Right hindlimb (tissue), 1 donor: ENCODE measurements at places on chromosomes 4 and X.

DNA sequence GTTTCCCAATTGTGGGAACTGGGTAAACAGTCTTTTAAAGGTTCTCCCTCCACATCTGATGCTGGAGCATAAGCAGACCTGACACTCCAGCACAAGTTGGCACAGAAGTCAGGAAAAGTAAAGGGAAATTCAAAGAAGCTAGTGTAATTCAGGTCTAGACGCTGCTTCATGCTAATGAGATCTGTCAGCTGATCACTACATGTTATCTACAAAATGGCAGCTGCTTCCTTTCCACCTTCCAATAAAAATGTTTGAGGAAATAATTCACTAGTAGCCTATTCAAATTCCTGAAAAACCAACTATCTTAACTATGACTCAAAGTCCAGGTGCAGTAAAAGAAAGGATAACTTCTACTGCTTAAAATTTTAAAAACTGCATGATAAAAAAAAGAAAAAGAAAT lies 29.3 kb downstream of the DCAF8L2 start:
- DNase-seq, result no peak

- peak; percentile 12 for DNase-seq
Observed at GRCh38 chrX:37603938-37604409, 32.5 kb downstream of the LANCL3 start.

- no peak for DNase-seq
Observed at GRCh38 chr4:184693056-184693455, 40.8 kb downstream of the CENPU start.

- DNase-seq, result no peak
Observed at GRCh38 chr4:140037353-140038030, 116.5 kb downstream of the MAML3 start.

DNA sequence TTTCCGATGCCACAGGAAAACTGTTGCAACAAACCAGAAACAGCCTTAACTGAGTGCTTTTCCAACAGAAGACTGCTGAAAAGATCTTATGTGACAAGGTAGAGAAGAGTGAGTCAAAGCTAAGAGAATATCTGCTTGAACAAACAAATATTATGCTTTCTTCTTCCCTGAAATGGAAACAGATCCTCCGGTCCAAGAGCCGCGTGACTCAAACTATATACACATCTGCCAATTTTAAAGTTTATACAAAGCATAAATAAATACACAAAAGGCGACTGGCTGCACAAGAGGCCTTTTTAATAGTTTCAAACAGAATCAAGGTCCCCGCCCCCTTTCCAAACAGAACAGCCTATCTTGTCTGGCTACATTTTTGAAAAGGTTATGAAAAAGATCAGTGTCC lies 329.7 kb upstream of the F9 start:
- DNase-seq, result no peak

DNA sequence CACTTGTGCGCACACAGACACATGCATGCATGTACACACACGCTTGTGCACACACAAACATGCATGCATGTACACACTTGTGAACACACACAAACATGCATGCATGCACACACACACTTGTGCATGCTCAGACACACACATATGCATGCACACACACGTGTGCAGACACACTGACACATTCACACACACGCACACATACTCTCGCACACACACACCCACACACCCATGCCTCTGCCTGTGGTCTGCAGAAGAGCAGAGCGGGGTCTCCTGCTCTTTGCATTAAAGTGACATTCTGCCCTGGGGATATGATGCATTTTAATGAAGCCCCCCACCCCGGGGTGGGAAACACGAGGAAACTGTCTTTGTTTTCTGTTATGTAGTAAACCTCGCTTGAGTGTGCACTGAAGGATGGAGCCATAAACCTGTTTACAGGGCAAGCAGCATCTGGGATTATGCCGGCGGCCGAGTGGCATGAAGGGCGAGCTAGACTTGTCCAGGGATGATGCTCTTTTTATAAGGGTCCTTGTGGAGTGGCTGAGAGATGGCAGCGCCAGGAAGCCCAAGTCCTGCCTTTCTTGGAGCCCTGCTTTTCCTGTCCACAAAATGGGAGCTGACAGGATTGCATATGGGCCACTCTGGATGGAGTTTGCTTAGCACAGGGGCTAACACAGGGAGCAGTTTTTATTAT lies 17.8 kb downstream of the PSAPL1 start:
- DNase-seq, result peak; percentile 13

DNA sequence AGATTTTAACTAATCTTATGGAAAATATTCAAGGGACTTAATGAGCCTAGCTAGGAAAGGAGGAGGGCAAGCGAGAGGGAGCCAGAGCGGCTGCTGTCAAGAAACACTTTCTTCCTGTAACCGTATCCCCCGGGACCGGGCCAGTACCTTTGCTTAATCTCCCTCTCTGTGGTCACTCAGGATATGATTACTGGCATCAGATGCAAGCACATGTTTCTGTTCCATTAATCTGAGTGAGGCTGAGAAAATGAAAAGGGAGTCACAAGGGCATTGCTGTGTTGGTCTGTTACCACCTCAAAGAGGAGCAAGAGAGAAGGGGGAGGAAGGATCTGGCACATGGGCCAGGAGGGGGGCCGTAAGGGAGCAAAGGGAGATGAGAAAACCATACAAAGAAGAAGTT lies 356.7 kb upstream of the GATB start:
- no peak for DNase-seq

DNA sequence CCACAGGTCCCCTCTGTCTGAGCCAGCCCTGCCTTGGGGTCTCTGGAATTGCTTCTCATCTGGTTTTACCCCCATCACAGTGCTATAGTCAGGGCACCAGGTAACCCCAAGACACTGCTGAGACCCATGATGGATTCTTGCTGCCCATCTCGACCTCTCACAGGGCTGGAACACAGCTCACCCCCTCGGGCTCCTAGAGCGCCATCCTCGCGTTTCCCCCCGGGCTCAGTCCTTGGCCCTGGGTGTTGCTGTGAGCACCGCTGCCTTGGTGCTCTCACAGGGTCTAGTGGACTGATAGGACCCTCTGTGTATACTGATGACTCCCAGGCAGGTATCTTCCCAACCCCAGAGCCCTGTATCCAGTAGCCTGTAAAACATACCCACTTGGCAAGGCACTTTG lies 8.8 kb downstream of the MAEA start:
- DNase-seq, result no peak

GRCh38 chr4:151653548-151653918 lies 107.3 kb downstream of the GATB start:
- no peak for DNase-seq

GRCh38 chr4:46870411-46870810 lies 38.6 kb downstream of the COX7B2 start:
- DNase-seq, result no peak

DNA sequence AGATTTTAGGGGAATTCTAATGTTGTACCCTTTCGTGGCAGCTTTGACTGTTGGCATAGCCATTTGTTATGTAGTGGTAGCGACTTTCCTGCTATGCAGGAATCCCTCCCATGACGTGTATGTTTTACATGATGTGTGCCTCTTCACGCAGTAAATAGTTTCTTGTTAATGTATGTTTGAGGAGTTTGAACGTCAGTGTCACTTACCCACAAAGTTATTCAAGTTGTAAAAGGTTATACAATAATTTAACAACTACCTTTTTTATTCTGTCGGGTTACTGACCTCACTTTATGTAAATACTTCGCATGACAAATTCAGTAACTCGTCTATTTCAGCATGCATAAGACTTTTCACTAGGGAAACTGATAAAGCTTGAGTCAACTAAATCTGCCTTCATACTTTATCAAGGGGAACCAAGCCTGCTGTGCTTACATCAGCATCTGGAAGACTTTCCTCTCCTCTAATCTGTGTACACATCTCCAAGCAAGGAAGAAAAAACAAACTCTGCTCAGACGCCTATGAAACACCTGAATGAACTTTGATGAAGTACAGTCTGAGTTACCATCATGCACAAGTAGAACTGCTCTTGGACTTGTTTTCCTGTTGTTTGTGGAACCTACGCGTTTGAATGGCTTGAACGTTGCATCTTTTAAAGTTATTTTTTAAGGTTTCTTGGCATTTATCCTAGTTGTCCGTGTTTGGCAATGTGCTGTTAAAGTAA lies 61.2 kb downstream of the SLC9A6 start:
- DNase-seq, result no peak

GRCh38 chr4:89294573-89295269 lies 12.9 kb downstream of the GPRIN3 start:
- no peak for DNase-seq

DNA sequence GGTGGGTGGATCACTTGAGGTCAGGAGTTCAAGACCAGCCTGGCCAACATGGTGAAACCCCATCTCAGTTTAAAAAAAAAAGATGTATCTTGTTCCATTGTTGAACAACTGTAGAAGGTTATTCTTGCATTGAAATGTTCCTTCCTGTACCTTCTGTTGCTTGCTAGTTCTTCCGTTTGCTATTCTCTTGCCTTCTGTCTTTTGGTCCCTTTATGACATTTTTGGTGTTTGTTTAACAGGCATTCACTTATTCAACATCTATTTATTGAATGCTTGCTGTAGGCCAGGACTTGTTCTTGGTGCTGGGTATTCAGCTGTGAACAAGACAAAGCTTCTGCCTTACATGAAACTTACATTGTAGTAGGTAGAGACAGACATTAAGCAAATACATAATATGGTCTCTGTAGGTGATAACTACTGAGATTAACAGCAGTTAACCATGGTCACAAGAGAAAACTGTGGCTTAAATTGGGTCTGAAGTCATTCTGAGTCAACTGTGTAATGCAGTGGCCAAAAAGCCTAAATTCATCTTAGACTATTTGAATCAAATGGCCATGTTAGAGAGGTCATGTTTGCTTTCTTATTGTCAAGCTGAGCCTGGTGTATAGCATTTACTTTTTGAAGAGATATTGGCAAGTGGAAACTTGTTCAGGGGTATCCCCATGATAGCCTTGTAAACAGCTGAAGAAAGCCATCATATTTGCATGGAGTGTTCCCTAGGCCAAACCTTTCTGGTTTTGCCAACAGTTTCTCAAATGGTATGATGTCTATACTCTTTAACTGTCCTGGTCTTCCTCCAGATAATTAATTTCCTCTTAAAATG lies 35.6 kb downstream of the GAB1 start:
- DNase-seq, result no peak
